Naive thymus-derived CD4-positive, alpha-beta T cell (primary cell): ENCODE measurements at places on chromosomes 4 and X. TPM values are rescaled to one million over a fixed set of nuclear protein-coding genes. Genes with fewer than 3 reads are reported as not detected.

- H3K4me3 ChIP-seq: no peak overlapping the region
- no peaks in the 10 kb centered on the region for H3K4me1 ChIP-seq
- H3K27me3 ChIP-seq: no peaks in the 10 kb centered on the region
- H3K36me3 ChIP-seq: no peaks in the 10 kb centered on the region
Observed at GRCh38 chr4:93384887-93385286, 443.7 kb upstream of the ATOH1 start.

The NDUFB11 gene
- 55.2 TPM for total RNA-seq

GRCh38 chrX:155744534-155744933 lies 131.8 kb upstream of the TMLHE start:
- no peaks in the 10 kb centered on the region for H3K4me1 ChIP-seq
- H3K36me3 ChIP-seq: no peaks in the 10 kb centered on the region
- H3K27me3 ChIP-seq: no peaks in the 10 kb centered on the region

DNA sequence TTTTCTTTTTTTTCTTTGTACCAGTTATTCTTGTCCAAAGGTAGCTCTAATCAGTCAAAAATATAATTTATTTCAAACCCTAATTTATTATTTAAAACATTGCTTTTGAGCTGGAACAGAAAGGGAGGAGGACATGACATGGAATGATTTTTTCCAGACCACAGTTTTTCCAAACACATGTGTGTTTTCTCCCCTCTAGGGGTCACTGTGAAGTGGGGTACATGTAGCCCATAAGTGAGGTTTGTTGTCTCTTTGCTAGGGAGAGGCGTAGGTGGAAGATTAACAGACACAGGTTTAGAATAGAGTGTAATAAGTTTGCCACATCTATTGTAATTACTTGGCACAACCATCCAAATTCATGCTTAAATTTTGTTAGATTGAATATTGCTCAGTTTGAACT lies 83.0 kb downstream of the TNIP2 start:
- no peaks in the 10 kb centered on the region for H3K27me3 ChIP-seq
- H3K36me3 ChIP-seq: peaks cover 27% of the 10 kb centered on the region
- no peaks in the 10 kb centered on the region for H3K4me1 ChIP-seq
- no peak overlapping the region for H3K4me3 ChIP-seq
- DNase-seq: no peak

GRCh38 chrX:137194164-137194563 lies 160.4 kb upstream of the GPR101 start:
- no peaks in the 10 kb centered on the region for H3K27me3 ChIP-seq
- H3K4me3 ChIP-seq: no peak overlapping the region
- H3K36me3 ChIP-seq: no peaks in the 10 kb centered on the region
- H3K27ac ChIP-seq: no peak overlapping the region
- DNase-seq: no peak

The AKAP4 gene
- total RNA-seq: not detected

- H3K27me3 ChIP-seq: no peaks in the 10 kb centered on the region
- H3K4me1 ChIP-seq: no peaks in the 10 kb centered on the region
- H3K27ac ChIP-seq: no peak overlapping the region
- no peak overlapping the region for H3K4me3 ChIP-seq
- H3K36me3 ChIP-seq: no peaks in the 10 kb centered on the region
Observed at GRCh38 chrX:46330981-46331380, 214.2 kb downstream of the ZNF674 start.

DNA sequence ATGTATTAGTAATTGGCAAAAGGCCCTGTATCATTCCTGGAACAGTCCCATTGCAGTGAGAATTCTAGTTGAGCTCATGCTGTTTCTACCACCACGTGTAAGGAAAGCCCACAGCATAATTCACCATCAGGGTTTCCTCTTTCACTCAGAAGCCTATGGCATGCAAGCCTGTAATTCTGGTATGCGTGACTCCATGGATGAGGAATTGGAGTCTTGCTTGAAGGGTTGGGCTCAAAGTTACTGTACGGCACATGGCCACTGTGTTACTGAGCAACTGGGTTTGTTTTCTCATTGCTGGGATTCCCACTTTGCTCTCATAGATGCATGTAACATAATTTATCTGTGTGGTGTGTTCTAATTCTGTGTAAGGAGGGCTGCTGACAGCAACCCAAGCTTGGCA lies 132.3 kb upstream of the NR3C2 start:
- H3K27me3 ChIP-seq: no peaks in the 10 kb centered on the region
- H3K4me1 ChIP-seq: no peaks in the 10 kb centered on the region
- H3K36me3 ChIP-seq: no peaks in the 10 kb centered on the region
- no peak for DNase-seq

The RIPPLY1 gene
- total RNA-seq: not detected in 2 replicates

The CYTL1 gene
- total RNA-seq: not detected

The HEPH gene
- not detected for total RNA-seq

DNA sequence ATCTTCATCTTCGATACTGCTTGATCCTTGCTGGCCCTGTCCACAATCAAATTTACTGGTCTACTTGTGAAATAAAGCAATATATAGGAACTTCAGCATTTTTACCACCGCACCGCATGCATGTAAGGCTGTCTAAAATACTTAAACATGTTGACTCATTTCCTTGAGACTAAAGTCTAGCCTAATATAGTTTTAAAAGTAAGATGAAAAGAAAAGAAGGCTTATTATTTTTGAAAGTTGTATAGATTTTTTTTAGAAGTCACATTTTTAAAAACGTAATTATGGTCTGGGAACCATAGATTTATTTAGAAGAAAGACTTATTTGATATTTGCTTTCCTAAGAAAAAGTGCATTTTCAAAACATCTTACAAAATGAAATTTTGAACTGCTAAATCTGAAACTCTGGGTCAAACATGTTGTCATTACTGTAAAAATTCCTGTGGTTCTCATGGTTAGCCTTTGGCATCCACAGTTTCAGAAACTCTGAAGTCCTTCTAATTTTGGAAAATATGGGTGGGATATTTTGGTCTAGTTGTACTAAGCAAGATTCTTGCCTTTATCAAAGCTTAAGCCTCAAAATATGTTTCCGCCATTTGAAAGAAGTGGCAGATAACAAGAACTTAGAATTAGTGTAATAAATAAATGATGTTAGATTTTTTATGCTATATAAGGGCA lies 423.5 kb upstream of the CTSO start:
- H3K36me3 ChIP-seq: no peaks in the 10 kb centered on the region
- no peak overlapping the region for H3K27ac ChIP-seq
- H3K4me1 ChIP-seq: no peaks in the 10 kb centered on the region
- no peak for DNase-seq
- no peak overlapping the region for H3K4me3 ChIP-seq

- H3K4me3 ChIP-seq: peak within 1 kb of the TSS; percentile 9
- H3K4me1 ChIP-seq: peaks cover 3% of the 10 kb centered on the region
- H3K36me3 ChIP-seq: no peaks in the 10 kb centered on the region
- H3K27me3 ChIP-seq: no peaks in the 10 kb centered on the region
- H3K27ac ChIP-seq: no peak within 1 kb of the TSS
Observed at GRCh38 chrX:129654652-129655546, at the start of gene APLN. Gene APLN, minus strand, starts transcription at chrX:129654956. Its CDS starts 326 bp downstream, at chrX:129654630.

GRCh38 chr4:139940600-139940999 lies 213.4 kb downstream of the MAML3 start:
- no peaks in the 10 kb centered on the region for H3K36me3 ChIP-seq
- H3K27me3 ChIP-seq: no peaks in the 10 kb centered on the region
- no peak for DNase-seq
- H3K4me3 ChIP-seq: no peak overlapping the region

DNA sequence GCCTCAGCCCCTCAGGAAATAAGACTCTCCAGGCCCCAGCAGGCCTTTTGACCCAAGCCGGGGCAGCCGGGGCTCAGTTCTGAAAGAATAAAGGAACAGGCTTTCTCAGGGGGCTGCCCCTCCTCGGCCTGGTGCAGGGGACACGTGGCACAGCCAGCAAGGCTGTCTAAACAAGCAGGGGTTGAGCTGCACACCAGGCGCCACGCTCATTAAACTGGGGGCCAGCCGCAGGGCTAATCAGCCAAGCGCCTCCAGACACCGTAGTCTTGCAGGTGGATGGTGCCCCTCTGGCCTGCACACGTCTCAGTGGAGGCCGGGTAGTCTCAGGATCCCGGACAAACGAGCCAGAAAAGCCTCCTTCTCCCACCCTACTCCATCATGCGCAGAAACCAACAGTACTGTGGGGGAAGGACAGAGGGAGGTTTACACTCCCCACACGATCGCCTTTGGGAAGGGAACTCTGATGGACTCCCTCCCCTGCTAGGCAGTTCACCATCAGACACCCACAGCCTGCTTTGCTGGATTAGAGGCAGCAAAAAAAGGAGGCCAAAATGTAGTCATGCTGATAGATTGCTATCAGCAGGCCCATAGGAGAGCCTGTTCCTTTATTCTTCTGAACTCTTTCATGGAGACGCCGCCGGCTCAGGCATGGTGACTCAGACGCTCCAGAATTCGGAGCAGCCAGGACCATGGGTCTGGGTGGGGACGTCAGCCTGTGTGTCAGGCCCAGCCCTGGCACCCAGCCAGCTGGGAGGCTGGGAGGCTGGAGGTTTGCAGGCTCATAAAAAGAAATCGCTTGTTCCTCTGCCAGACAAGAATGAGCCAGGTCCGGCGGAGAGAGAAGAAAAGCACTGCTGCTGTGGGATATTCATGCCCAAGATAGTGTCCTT lies 342.4 kb downstream of the BCOR start:
- DNase-seq: no peak
- no peaks in the 10 kb centered on the region for H3K27me3 ChIP-seq
- H3K27ac ChIP-seq: no peak overlapping the region
- no peak overlapping the region for H3K4me3 ChIP-seq

- peaks cover 48% of the 10 kb centered on the region for H3K4me1 ChIP-seq
- no peak overlapping the region for H3K4me3 ChIP-seq
- DNase-seq: no peak
- no peaks in the 10 kb centered on the region for H3K27me3 ChIP-seq
- no peak overlapping the region for H3K27ac ChIP-seq
Observed at GRCh38 chr4:4270529-4270928, 19.4 kb downstream of the LYAR start.

The TKTL2 gene
- total RNA-seq: 0.32 TPM

The LRPAP1 gene
- 88.6 TPM for total RNA-seq

DNA sequence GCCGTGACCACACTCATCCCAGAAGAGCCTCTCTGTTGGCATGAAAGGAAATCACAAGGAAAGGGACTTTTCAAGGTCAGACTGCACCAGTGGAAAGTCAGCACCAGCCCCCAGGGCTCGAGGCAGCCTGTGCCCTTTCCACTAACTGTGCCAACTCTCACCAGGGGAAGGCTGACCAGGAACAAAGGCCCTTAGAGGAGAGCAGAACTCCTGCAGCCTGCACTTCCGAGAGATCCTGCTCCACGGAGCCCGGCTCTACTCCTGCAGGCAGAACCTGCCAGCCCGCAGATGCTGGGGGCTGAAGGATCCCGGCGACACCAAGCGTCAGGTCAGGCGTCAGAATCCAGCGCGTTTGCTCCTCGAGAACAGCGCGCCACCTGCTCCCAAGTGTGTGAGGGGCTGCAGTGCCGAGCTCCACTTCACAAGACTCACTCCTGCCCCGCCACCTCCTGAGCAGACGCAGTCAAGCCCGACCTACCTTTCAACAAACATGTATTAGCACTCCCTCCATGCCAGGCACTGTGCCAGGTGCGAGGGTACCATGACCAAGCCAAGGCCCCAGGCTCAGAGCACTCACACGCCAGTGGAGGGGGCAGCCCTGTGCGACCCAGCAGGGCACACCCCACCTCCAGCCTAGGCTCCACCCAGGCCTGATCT lies 13.6 kb upstream of the HELT start:
- H3K4me1 ChIP-seq: peaks cover 3% of the 10 kb centered on the region
- no peak overlapping the region for H3K27ac ChIP-seq
- no peak for DNase-seq
- no peak overlapping the region for H3K4me3 ChIP-seq
- H3K36me3 ChIP-seq: no peaks in the 10 kb centered on the region

DNA sequence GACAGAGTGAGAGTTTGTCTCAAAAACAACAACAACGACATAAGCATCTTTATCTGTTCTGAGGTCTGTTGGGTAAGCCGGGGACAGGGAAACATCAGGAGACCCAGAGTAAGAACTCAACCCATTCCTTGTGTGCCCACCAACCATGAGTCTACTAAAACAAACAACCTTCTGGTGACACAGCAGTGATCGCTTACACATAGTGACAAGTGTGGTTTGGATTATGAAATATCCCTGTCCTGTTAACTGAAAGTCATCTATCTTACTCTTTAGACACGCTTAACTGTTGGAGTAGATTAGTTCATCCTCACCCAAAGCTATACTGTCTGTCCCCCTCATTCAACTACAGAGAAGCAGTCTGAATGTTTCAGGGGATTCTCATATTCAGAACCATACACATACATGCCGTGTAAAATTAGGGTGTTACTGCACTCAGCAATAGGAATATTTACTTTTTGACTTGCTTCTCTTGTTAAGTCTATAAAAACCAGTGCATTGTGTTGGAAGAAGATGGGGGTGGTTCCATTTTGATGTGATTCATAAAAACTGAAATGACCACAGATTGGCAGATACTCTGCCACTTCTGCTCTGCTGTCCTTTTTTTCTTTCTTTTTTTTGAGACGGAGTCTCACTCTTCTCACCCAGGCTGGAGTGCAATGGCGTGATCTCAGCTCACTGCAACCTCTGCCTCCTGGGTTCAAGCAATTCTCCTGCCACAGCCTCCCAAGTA lies 27.4 kb downstream of the PHKA2 start:
- H3K4me1 ChIP-seq: no peaks in the 10 kb centered on the region
- DNase-seq: no peak
- H3K36me3 ChIP-seq: no peaks in the 10 kb centered on the region
- H3K27ac ChIP-seq: no peak overlapping the region

GRCh38 chr4:24770667-24771066 lies 24.7 kb upstream of the SOD3 start:
- no peaks in the 10 kb centered on the region for H3K36me3 ChIP-seq
- no peak overlapping the region for H3K27ac ChIP-seq
- DNase-seq: no peak
- no peak overlapping the region for H3K4me3 ChIP-seq
- no peaks in the 10 kb centered on the region for H3K27me3 ChIP-seq

DNA sequence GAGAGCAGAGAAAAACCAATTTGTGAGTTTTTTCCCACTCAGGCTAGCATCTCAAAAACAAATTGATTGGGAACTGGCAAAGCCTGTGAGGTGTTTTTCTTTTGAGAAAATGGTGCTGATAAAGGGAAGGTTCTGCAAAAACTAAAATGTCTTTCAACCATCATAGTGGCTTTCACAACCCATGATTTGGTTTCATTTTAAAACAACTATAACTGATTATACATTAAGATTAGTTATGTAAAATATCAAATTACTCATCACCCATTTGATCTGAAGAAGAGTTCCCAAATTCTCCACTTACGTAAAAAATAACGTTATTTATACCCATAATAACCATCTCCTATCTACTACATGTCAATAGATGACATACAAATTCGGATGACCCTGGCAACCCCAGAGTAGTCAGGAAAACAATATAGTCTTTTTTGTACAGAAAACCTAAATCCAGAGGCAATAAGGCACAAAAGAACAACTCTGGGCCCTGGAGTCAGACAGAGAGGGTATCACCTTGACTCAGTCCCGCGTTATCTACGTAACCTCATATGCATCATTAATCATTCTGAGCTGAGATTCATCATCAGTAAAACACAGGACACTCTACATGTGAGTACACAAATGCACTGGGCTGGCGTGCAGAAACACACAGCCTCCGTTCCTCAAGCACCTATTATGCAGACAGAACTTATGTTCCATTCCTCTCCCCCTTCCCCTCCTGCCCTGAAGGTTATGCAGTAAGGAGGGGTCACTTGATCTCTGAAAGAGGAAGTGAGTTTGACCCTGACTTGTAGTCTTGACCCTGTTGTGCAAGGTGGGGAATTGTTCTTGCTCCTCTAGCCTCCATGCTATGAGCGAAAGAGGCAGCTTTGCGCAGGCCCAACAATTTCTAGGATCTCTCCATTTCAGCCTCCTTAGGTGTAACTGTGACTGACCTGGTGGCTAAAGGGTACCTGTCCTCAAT lies 82.2 kb downstream of the SLC9A7 start:
- H3K4me3 ChIP-seq: no peak overlapping the region
- H3K4me1 ChIP-seq: no peaks in the 10 kb centered on the region
- no peak overlapping the region for H3K27ac ChIP-seq
- no peaks in the 10 kb centered on the region for H3K27me3 ChIP-seq
- DNase-seq: no peak
